Lung (tissue), 17 donors: ENCODE measurements at places on chromosomes 1 and 21. TPM values are rescaled to one million over a fixed set of nuclear protein-coding genes. Genes with fewer than 3 reads are reported as not detected.

Gene TFAP2E
- total RNA-seq = 2.5 TPM

Gene KCNE1
- 29.5 TPM for total RNA-seq

Gene MAP1LC3C
- 0.61 TPM for total RNA-seq

GRCh38 chr1:903305-903704 is 20.4 kb upstream of the SAMD11 start:
- no peak for DNase-seq

GRCh38 chr21:42306366-42307035 is 8.7 kb downstream of the TFF3 start:
- no peak for DNase-seq

DNA sequence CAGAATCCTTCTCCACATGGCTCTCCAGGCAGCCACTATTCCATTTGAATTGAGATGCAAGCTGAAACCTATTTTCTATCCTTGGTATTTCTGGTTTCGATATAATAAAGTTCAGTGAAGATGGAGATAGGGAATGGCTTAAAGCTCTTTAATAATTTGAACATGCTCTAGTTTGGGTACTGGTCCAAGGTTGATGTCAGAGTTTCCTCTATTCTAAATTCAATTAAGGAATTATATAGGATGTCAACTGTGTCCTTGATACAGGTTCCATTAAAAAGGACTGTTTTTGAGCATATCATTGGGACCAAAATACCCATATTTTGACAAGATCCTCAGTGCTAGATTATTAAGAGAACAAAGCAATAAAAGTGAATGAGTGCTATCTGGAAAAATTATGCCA is 245.3 kb downstream of the SPATA17 start:
- DNase-seq = no peak

- peak; percentile 41 for DNase-seq
Measured at GRCh38 chr21:41369105-41369919, 7.5 kb downstream of the MX2 start.

- DNase-seq = peak; percentile 59
Measured at GRCh38 chr1:79259390-79260336, 253.1 kb upstream of the ADGRL4 start.

GRCh38 chr1:243473227-243474135 is 217.6 kb downstream of the SDCCAG8 start:
- peak; percentile 80 for DNase-seq

DNA sequence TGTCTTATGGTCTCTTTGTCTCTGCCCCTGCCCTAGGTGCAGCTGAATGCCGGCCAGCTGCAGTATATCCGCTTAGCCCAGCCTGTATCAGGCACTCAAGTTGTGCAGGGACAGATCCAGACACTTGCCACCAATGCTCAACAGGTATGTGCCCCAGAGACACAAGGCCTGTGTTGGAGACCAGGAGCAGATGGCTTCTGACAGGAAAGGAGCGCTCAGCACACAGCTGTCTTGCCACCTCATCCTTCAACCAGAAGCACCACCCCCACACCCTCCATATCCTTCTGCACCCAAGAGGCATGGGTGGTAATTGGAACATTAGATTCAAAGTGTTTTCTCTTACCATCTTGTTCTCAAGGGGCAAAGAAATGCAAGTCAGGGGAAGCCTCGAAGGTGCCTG is 17.0 kb upstream of the KCNQ4 start:
- no peak for DNase-seq

GRCh38 chr1:25486602-25487001 is 55.9 kb downstream of the MACO1 start:
- DNase-seq = no peak

DNA sequence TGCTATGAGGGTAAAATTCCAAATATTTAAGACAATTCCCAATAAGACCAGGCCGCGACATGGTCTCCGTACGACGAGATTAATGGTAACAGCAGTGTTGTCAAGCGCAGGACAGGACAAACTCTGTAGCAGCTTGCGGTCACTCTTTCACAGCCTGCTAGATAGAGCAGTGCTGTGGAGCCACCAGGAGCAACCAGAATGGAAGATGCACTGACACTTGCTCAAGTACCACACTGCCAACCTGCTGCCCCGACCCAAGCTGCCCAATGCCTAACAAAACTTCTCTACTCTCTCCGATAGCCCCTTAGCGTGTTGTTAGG is 636 bp downstream of the WARS2 start:
- DNase-seq = no peak

GRCh38 chr1:39497585-39497984 is 6.1 kb downstream of the BMP8A start:
- DNase-seq = no peak

- DNase-seq = no peak
Measured at GRCh38 chr1:205424901-205425600, 3.2 kb upstream of the LEMD1 start.
